ENCODE measurements at places on chromosomes 5 and 9. TPM values are rescaled to one million over a fixed set of nuclear protein-coding genes. Genes with fewer than 3 reads are reported as not detected.

EDIL3 gene
- 5.3 TPM for total RNA-seq

CCDC112 gene
- total RNA-seq = 18.6 TPM

CETN3 gene
- total RNA-seq = 12.0 TPM

SLC6A19 gene
- not detected for total RNA-seq

PPWD1 gene
- 57.8 TPM for total RNA-seq

CRHBP gene
- not detected for total RNA-seq

MAMDC2 gene
- 20.5 TPM for total RNA-seq

IFNA2 gene
- total RNA-seq = not detected

All from thoracic aorta endothelial cell (primary cell).